ENCODE measurements at places on chromosomes 11 and 22.

DNA sequence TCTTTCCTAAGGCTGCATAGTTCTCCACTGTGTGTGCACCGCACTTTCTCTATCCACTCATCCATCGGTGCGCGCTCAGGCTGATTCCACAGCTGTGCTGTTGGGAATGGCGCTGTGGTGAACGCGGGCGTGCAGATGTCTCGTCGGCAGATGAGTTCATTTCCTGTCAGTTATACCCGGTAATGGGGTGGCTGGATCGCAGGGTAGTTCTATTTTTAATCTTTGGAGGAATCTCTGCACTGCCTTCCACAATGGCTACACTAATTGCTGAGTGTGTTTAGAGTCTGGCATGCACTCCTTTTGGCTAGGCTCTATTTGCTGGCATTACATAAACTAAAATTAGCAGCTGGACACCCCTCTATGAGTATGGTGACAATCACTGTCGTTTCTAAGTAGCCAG lies 27.9 kb upstream of the KRTAP5-7 start:
- DNase-seq = no peak

- DNase-seq = no peak
These were observed 56.3 kb downstream of the DDI1 start for GRCh38 chr11:104092744-104093143.

GRCh38 chr11:131685906-131686305 lies 315.5 kb downstream of the NTM start:
- DNase-seq = no peak

- DNase-seq = no peak
These were observed 29.8 kb upstream of the OR56B4 start for GRCh38 chr11:6077723-6078122.

GRCh38 chr11:14587258-14587657 lies 56.3 kb upstream of the PDE3B start:
- DNase-seq = no peak

DNA sequence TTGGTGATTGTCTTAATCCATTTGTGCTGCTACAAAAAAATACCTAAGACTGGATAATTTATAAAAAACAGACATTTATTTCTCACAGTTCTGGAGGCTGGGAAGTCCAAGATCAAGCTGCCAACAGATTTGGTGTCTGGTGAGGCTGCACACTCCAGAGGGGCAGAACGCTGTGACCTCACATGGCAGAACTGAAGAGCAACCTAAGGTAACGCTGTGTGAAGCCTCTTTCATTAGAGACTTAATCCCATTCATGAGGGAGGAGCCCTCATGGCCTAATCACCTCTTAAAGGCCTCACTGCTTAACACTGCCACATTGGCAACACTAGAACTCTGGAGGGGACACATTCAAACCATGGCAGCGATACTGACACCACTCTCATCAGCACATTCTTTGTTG lies 42.7 kb upstream of the BIRC3 start:
- DNase-seq = no peak

DNA sequence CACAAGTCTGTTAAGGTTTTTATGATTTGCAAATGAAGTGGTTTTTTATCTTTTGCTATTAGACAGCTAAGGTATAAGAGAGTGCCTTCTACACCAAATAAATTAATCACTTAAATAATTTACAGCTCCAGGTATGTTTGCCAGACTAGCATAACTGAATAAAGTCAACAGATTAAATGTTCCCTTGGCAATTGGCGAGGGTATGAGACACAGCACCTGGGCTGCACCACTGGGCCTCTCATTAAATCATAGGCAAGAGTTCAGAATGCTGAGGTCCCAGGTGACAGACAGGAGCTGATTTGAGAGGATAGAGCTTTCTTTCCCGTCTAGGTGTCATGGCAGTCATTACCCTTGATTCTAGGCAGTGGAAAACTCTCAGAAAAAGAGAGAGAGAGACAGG lies 62.6 kb upstream of the WT1 start:
- no peak for DNase-seq

- DNase-seq = no peak
These were observed 104.0 kb downstream of the ARHGAP42 start for GRCh38 chr11:100791103-100791502.

- DNase-seq = no peak
These were observed 110.3 kb downstream of the WNT7B start for GRCh38 chr22:45866646-45867117.

DNA sequence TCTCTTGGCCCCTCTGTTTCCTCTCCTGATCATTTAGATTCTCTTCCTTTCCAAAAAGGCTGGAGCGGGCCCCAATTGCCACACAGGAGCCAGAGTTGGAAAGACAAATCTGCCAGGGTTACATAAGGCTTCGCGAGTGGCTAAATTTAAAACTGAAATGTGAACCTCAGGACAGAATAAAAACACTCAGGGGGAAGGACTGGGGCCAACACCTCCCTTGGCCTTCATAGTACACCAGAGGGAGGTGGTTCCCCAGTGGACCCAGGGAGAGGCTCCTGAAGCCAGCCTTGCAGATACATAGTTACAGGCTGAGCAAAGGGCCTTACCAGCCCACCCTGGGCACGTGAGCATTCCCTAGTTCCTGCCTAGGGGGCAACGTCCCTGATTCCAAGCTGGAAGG lies 150.1 kb downstream of the MN1 start:
- DNase-seq = no peak

DNA sequence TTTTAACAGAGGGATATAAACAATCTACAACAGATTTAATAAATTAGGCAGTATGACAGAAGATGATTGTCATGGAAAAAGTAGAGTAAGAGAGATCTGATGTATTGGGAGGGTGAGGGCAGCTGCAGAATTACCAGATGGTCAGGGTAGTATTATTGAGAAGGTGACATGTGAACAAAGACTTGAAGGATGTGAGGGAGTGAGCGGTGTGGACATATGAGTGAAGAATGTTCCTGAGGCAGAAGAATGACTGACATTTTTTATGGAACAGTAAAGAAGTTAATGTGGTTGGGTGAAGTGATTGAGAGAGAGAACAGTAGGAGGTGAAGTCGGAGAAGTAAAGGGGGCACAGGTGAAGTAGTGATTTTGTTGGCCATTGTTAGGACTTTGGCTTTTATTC lies 42.4 kb upstream of the HIPK3 start:
- no peak for DNase-seq

DNA sequence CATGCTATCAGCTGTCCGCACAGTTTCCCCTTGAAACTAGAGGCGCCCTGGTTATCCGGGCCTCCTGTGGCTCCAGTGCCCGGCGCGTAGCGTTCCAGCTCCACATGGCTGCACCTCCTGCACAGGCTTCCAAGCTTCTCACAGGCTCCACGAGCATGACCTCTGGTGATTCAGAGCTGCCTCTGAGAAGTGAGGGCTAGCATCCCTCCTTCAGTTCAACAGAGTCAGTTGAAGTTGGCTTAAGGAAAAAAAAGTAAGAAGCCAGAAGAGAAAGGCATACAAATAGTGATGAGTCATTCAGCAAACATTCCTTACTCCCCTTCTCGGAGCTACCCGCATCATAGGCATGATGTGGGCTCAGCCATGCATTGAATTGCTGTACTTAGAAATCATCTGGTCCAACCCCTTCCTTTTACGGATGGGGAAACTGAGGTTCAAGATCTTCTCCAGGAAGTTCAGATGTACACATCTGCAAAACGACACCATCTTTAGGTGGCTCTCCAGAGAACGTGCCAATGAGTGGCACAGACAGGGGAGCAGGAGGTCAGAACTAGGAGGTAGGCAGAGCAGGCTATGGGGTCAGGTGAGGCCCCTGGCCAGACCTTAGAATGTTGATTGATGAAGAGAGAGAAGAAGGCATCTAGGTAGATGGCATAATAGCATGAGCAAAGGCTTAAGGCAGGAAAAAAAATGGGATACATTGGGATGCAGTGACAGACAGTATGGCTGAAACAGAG lies 216.3 kb upstream of the TBCEL start:
- no peak for DNase-seq

DNA sequence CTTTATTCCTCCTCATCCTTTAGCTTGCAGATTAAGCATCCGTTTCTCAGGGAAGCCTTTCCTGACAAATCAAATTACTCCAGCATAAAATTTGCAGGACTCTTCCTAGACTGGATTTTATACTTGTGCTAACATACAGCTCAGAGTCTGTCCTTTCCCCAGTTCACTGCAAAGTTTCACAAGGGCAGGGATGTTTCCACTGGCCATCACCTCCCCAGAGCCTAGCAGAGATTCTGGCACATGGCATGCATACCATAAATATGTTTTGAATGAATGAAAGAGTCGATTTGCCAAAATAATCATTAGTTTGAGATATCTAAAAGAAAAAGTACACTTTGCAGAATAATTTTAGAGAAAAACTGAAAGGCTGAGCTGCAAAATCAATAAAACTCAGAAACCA lies 10.6 kb downstream of the MSANTD4 start:
- no peak for DNase-seq

GRCh38 chr11:14451825-14452224 lies 47.8 kb downstream of the COPB1 start:
- DNase-seq = peak; percentile 25

DNA sequence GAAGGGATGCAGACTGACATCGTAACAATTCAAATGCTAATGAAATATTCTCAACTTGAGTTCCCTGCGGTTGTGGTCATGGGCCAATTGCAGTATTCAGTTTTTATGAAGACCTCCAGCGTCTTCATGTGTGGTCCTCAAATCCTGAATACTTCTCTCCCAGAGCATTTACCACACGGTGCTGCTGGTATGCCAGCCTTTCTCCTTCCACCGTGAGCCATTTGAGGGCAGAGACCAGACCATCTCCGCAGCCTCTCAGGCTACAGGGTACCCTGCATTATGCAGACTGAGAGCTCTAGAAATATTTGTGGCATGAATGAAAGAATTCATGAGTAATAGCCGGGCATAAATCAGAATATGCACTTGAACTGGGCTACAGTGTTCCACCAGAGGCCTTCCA lies 289.7 kb downstream of the ST3GAL4 start:
- DNase-seq = no peak

DNA sequence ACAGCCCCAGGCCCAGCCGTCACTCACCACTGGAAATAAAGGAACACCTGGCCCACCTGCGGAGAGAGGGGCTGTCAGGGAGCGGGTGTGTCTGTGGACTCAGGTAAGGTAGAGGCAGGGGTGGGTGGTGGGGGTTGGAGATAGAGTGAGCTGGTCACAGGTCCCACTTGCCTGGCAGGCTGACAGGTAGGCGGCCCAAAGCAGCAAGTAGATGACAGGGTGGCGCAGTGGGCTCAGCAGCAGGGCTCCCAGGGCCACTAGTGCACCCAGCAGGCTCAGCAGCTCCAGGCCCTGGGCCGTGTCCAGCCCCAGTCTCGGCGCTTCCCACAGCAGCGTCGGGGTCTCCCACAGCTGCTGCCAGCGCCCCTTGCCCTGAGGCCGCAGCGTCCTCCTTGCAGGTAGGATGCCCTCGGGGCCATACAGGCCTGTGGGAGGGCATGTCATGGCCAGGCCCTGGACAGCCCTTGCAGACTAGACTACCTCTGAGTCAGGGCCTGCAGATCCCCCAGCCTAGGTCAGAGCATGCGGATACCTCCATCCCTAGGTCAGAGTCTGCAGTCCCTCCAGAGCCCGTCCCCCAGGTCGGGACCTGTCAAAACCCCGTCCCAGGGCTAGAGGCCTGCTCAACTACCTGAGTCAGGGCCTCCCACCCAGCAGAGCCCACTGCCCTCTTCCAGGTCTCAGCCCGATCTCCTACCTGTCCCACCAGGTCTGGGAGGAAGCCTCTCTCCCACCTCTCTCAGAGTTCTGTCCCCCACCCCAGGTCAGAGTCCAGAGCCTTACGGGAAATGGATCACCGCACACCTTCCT lies 686 bp downstream of the LMF2 start:
- DNase-seq = no peak

GRCh38 chr11:104999721-105000120 lies 23.2 kb downstream of the CASP5 start:
- DNase-seq = no peak

- DNase-seq = no peak
These were observed 47.0 kb upstream of the ISX start for GRCh38 chr22:35018995-35019394.

GRCh38 chr22:19266547-19267086 lies 24.9 kb downstream of the CLTCL1 start:
- DNase-seq = no peak

DNA sequence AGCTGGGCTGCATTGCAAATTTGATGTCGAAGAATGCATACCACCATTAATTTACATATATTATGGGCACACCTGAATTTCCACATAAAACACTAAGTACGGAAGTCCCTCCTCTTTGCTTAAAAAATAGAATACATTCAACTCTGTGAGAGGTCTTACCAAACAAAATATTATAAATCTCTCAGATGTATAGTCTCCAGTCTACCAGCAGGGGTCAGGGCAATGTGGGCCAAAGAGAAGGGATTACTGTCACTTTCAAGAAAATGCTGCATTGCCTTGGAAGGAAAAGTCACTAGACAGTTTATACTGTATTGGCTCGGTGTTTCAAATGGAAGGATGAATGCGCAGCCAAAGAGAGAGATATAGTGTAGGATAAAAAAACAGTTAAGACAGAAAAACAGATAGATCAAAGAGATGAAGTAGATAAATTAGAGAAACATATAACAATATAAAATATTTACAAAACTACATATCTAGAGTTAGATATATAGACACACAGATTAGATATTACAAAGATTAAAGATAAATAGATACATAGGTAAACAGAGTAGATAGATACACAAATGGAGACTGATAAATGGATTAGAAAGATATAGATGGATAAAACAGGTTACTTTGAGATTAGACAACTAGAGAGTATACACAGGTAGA lies 20.9 kb downstream of the SERGEF start:
- peak; percentile 68 for DNase-seq

- DNase-seq = no peak
These were observed 2.0 kb downstream of the SELENOM start for GRCh38 chr22:31105282-31105929.

DNA sequence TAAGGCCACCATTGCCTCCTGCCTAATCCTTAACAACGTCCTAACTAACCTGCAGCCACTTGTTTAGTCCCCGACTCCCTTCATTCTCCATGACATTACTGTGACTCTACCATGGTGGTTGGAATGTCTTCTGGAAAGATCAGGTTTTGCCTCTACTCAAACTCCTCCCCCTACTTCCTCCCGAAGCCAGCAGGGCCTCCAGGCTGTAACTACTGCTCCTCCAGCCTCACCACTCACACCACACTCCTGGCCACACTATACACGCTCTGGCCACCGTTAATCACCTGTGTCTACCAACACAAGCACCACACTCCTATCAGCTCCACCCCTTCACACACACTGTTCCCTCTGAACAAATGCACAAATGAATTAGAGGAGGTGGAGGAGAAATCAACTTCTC lies 69.2 kb downstream of the PACSIN2 start:
- no peak for DNase-seq

GRCh38 chr11:106172386-106172991 lies 95.0 kb downstream of the AASDHPPT start:
- DNase-seq = no peak

GRCh38 chr11:95253141-95253540 lies 22.1 kb upstream of the SESN3 start:
- DNase-seq = no peak

GRCh38 chr22:25420471-25420924 lies 144.0 kb upstream of the GRK3 start:
- no peak for DNase-seq

GRCh38 chr11:122398167-122398566 lies 257.4 kb upstream of the UBASH3B start:
- no peak for DNase-seq

GRCh38 chr11:20854215-20854955 lies 185.0 kb downstream of the NELL1 start:
- no peak for DNase-seq
